Activated CD4-positive, alpha-beta T cell treated with anti-CD3 and anti-CD28 coated beads, Interleukin-2, amount 50 U/mL, for 1 hour (primary cell): ENCODE measurements at places on chromosomes 6 and 20.
A peak's percentile ranks its signal among the peaks of the same experiment; 100 is the strongest.

- DNase-seq, result no peak
Measured at GRCh38 chr6:144131248-144131709, 19.0 kb upstream of the STX11 start.

GRCh38 chr6:138849791-138850190, 53.9 kb downstream of the ECT2L start:
- DNase-seq, result no peak

DNA sequence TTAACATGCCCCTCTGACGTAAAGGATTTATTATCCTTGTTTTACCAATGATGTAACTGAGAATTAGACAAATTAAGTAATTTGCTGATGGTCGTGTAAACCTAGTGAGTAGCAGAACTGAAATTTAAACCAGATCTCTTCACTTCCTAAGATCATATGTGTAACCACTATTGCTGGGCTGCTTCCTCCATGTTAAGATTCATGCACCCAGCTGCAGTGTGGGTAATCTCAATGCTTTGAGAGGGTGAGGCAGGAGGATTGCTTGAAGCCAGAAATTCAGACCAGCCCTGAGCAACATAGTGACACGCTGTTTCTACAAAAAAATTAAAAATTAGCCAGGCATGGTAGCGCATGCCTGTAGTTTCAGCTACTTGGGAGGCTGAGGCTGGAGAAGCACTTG, 97.9 kb downstream of the L3MBTL3 start:
- no peak for DNase-seq

DNA sequence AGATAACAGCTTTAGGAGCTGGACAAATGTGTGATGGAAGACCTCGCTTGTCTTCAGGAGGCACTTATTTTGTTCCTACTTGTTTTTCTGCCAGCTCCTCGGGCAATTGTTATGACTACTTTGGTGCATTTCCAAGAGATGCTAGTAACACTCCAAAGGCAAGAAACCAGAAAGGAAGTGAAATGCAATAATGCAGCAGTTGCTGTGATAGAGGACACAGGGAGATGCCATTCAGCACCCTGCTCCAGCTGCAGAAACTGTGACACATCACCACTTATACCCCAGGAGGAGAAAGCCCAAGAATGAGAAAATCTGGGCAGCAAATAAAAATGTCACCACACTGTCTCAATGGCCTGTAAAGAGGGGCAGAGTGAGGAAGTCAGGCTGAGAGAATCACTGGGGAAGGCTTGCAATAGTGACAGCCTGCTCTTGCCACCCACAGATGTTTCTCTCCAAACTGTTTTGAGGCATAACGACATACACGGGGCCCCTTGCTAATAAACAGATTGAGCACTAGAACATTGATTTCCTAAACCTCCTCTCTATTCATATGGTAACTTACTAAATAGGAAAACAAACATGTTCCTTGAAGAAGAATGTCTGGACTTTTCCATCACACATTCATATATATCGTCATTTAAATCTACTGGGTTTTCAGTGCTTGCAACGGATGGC, 231.0 kb upstream of the PRND start:
- DNase-seq, result no peak

GRCh38 chr6:44000164-44000842, 126.9 kb downstream of the MRPL14 start:
- no peak for DNase-seq

- DNase-seq, result no peak
Measured at GRCh38 chr20:62907384-62908317, 18.7 kb downstream of the DIDO1 start.

- DNase-seq, result no peak
Measured at GRCh38 chr6:31877125-31877650, 1.6 kb downstream of the SLC44A4 start.

DNA sequence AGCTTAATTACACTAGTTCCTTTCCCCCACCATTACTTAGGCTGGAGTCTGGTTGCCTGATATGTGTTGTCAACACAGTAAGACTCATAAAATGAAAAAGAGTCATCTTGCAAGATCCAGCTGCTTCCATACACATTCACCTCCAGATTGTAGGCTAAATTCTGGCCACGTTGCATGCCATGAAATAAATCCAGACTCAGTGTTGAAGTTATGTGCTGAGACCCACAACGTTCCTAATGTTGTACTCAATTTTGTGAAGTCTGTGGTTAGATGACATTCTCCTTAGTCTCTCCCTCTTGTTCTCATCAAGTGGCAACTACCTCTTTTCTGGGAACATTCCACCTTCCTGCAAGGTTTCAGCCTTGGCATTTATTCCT, 212.3 kb downstream of the LMBRD1 start:
- no peak for DNase-seq

DNA sequence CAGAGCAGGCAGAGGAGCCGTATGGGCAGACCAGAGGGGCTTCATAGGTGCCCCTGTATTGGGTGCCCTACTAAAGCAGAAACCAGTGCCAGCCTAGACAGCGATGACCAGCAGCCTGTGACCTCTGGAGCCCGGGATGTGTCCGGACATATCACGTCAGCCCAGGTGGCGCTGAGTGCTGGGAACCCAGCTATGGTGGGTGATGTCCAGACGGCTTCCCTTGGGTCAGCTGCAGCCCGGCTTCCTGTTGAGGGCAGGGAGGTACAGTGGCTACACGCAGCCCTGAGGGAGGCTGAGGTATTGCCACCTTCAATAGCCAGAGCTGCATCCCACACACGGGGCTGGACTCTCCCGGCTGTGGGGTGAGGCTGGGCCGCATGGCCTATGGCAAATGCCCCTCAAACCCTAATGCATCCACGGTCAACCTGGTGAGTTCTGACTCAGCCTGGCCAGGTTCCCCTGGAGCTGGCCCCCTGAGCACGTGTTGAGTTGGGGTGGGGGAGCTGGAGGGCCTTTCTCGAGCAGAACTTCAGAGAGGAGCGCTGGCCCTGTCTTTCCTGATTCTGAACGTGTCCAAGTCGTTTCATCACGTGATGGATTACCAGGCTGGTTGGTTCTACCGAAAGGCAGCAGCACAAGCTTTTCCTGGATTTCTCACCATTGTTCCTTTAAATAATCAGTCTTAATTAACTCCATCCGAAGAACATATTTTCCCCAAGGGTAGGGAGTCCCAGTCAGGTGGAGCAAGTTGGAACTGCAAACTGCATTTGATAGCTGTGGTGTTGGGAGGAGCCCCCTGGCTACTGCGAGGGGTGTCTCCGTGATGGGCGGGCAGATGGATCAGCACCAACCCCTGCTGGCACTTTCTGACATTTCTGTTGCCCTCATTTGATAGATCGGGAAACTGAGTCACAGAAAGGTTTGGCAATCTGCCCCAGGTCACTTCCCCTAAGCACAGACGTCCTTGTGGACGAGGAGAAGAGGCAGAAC, 7.1 kb upstream of the MYT1 start:
- DNase-seq, result no peak

DNA sequence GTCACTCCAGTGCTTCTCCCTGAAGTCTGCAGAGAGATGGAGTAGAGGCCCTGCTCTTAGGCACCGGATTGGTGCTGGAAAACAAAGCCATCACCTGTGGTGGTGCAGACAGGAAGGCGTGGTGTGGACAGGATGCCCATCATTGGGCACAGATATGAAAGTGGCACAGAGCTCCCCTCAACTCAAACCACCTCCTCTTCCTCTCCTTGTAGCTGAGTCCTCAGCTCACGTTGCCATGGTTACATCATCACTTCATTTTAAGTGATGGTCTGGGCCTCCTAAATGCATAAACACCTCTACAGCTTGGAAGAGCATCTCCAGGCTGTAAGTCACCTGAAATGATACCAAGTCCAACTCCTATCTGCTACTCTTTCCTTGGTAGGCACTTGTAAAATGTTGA, 8.0 kb upstream of the RTF2 start:
- DNase-seq, result peak; percentile 34

- no peak for DNase-seq
Measured at GRCh38 chr20:63118303-63119120, 97.4 kb downstream of the YTHDF1 start.

DNA sequence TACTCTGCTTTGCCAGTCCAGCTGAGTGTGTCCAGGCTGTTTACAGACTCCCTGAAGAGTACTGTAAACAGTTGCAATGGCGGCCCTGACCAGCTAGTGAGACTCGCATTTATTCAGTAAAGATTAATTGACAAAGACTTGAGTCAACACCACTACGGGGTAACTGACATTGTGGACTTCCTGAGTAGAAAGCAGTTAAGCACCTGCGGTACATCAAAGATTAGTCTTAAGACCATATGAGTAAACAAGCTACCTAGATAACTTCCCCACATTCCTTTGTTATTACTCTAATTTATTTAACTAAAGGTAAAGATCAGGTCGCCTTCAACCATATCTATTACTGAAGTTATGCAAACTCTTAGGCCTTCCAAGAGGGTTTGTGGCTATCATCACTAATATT, 12.6 kb downstream of the VPS52 start:
- no peak for DNase-seq

- DNase-seq, result no peak
Measured at GRCh38 chr6:166336847-166337246, 5.5 kb downstream of the SFT2D1 start.

DNA sequence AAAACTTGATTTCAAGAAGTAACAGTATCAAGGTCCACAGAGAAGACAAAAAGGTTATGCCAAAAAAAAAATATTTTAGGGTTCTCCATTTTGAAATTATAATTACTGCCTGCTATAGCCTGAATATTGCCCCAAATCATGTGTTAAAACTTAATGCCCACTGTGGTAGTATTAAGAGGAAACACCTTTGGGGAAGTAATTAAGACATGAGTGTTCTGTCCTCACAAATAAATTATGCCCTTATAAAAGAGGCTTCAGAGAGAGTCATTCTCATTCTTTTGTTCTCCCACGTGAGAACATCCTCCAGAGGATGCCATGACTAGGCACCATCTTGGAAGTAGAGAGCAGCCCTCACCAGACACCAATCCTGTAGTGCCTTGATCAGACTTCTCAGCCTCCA, 66.2 kb downstream of the GMDS start:
- no peak for DNase-seq

DNA sequence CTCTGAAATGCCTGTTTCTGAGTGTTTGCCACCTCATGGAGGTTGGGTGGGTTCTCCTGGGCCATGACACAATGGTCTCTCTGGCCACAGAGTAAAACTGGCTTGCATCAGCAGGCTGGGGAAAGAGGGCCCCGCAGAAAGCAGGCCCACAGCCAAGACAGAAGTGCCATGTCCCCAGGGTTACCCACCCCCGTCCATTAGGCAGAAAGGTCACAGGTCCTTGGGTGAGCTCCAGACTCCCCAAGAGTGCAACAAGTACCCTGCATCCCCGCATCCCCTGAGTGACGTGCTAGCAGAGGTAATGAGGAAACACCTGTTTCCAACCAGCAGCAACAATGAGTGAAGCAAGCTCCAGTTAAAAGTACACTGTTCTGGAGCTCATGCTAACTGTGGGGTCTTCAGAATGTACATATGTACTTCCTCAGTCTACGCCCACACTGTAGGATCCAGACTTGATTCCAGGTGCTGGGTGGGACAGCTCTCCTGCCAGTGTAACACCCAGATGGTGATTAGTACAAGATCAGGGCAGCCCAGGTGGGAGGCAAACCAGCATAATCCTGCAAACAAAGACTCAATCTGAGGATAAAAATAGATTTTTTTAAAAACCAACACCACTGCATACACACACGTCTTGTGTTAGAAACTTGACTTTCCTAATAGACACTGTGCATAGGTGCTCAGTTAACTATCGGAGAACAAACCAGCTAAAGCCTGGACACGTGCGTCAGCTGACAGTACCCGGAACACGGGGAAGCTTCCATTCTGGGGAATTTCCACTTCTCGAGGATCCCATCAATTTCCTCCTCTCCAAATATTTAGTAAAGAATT, 31.5 kb downstream of the RRBP1 start:
- no peak for DNase-seq

- no peak for DNase-seq
Measured at GRCh38 chr6:5747379-5747778, 259.3 kb downstream of the NRN1 start.

GRCh38 chr20:5691918-5692618, 58.1 kb upstream of the SHLD1 start:
- no peak for DNase-seq

GRCh38 chr6:85402922-85403321, 47.0 kb upstream of the NT5E start:
- no peak for DNase-seq

- DNase-seq, result no peak
Measured at GRCh38 chr20:23179766-23180403, 93.8 kb upstream of the CD93 start.

DNA sequence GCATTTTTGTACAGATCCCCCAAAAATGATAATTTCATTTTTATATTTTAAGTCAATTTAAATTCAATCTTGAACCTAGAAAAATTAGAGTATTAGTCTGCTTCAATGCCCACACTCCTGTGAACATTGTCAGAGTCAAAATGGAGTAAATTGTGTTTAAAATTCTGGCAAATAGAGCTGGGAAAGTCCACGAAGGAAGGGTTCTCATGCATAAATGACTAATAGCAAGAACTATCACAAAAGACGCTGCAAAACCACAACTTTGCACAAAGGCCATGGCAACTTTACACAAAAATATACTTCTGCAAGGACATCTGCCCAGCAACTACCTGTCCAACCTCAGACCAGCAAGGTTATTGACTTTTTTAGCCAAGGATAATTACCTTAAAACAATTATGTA, 203.2 kb upstream of the SMLR1 start:
- DNase-seq, result no peak

GRCh38 chr20:20740541-20740940, 28.1 kb upstream of the RALGAPA2 start:
- DNase-seq, result no peak

DNA sequence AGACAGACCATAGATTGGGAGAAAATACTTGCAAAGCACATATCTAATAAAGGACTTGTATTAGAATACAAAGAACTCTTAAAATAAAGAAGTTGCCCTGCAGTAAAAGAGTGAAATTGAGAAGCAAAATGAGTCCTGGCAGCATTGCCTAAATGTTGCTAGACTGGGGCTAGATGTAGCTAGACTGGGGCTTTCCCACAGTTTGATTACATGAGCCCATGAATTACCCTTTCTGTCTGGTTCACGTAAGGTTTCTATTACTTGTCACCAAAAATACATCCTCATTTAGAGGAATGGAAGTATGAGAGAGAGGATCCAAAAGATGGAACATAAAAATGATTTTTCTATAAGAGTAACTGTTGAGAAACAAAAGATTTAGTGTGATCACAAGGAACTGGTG, 57.6 kb upstream of the CCDC28A start:
- DNase-seq, result no peak

- DNase-seq, result no peak
Measured at GRCh38 chr20:9632991-9633390, 118.6 kb downstream of the LAMP5 start.

DNA sequence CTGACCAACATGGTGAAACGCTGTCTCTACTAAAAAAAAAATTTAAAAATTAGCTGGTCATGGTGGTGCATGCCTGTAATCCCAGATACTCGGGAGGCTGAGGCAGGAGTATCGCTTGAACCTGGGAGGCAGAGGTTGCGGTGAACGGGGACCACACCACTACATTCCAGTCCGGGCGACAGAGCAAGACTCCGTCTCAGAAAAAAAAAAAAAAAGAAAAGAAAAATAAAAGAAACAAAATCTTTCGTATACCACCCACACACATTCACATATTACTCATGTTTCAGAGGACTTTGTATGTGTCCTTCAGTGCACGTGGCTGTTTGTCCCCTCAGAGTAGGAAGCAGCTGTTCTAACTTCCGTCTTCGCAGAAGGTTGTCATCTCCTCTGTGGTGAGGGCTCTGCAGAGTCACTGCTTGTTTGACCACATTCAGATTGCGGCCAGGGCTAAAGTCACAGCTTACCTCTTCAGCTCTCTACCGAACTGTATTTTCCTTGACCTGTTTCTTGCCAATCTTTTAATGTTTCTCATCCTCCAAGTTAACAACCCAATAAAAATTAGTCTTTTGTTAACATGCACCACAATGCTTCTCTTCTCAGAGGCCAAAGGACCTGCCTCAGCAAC, 36.6 kb upstream of the HIVEP1 start:
- DNase-seq, result no peak
